ENCODE measurements at places on chromosomes 1 and 21.

DNA sequence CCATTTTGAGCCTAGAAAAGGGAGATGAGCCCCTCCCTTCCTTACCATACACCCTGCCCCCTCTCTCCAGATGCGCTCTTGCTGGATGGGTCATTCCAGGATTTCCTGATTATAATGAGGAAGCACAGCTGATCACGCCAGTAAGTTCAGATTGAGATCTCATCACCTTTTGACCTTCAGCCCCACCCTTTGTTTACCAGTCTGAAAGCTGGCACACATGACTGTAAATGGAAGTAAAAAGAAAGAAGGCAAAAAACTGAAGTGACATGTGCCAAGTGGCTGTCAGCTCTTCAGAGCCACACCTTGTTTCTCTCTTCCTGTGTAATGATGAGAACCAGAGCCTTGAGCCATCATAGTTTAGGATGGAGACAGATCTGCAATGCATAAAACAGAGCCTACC lies 27.9 kb downstream of the S1PR1 start:
- DNase-seq, result peak; percentile 53

DNA sequence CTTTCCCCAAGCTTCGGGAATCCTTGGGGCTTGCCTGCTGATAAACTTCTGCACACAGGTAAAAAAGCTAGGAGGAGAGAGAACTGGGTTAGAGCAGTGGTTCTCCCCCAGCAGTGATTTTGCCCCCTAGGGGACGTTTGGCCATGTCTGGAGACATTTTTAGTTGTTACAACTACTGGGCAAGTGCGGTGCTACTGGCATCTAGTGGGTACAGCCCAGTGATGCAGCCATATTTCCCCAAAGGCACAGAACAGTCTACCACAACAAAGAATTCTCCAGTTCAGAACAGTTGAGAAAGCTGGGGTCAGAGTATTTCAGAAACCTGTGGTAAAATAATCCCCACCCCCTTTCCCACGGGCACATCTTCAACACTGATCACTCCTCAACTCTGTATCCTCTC lies 41.3 kb downstream of the LRRC71 start:
- peak; percentile 81 for DNase-seq

GRCh38 chr1:221740993-221741702 lies 741 bp downstream of the DUSP10 start:
- DNase-seq, result peak; percentile 72

DNA sequence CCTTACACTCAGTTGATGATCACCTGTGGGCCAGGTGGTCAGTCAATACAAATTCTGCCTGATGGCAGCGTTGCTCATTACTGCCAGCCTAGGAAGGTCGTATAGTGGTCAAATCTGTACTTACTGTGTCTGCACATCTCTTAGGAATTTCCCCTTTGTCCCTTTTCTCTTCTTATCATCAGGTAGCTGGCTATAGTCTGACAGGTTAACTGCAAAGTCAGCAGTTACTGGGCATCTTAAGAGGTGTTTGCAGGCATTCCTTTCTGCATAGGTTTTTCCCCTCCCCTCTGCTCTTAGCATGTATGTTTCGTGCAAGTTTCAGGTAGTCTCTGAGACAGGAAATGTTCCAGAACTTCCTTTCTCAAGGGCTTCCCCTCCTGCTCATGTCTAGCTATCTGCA lies 298.7 kb downstream of the LRRIQ3 start:
- DNase-seq, result no peak

DNA sequence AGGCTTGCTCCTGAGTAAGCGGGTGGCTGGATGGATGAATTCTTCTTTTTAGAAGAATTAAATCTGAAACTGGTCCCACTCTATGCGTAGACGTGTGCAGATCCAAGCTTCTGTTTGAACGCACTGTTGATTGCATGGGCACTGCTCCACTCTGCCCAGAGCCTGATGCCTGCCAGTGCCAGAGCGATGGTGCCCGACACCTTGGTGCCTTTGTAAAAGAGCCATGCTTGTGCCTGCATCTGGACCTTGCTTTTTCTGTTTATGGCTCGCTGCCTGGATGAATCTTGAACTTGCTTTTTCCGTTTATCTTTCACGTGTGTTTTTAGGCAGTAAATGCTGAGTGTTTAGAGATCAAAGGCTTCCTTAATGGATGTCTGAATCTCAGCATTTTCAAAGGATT lies 15.0 kb upstream of the PWP2 start:
- no peak for DNase-seq

DNA sequence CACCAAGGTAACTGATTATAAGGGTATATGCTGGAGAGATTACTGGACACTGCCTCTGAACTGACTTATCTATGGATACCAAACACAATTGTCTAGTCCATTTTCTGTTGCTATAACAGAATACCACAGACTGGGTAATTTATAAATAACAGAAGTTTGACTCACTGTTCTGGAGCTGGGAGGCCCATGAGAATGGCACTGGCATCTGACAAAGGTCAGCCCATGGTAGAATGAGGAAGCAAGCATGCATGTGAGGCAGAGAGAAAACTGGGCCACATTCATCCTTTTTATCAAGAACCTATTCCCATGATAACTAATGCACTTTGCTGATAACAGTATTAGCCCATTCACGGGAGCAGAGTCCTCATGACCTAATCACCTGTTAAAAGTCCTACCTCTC lies 37.4 kb downstream of the FCER1A start:
- peak; percentile 61 for DNase-seq

DNA sequence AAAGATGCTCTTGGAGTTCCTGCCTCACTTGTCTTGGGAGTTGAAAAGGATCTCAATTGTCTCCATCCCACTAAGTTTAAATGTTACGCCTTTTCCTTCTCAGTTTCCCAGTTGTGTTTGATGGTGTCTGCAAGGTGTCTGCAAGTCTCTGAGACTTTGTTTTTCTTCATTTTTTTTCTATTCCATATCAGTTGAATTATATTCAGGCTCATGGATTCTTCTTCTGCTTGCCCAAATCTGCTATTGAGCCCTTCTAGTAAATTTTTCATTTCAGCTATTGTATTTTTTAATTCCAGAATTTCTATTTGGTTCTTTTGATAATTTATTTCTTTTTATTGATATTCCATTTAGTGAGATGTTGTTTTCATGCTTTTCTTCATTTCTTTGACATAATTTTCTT lies 47.4 kb upstream of the TSHB start:
- DNase-seq, result no peak

DNA sequence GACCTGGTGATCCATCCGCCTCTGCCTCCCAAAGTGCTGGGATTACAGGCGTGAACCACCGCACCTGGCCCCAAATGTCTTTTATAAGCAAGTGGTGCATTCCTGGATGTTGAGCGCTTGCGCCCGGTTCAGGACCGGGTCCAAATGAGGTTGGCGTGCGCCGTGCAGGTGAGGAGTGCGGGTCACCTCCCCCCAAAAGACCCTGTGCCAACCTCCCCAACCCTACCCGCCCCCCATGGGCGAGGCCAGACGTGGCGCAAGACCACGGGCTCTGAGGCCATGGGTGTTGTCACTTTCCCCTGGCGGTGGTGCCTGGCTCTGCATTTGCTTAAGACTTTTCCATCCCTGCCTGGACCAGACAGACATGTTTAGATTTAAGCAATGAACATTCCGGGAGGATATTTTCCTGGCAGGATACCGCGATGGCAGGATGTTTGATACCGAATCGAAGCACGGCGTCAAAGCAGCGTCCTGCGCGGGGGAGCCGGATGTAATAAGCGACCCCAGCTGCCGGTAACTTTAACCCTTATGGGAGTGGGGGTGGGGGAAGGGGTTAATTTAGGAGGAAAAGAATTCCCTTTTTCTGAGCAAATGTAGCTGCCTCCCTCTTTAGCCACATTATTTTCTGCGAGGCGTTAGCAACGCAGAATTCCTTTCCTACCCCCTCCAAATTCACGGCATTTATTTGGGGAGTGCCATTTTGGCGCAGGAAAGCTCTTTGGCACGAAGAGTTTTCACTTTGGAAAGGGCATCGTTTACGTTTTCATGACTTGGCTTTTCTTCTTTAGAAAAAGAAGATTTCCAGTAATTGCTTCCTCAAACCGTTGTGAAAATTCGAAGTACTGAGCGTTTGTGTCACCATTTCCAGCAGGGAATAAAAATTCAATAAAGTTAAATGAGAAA lies 27.8 kb upstream of the RNF187 start:
- DNase-seq, result peak; percentile 92
